ENCODE measurements at places on chromosomes 5 and 9.

GRCh38 chr9:18730241-18730640 is 256.3 kb downstream of the ADAMTSL1 start:
- no peak for DNase-seq

DNA sequence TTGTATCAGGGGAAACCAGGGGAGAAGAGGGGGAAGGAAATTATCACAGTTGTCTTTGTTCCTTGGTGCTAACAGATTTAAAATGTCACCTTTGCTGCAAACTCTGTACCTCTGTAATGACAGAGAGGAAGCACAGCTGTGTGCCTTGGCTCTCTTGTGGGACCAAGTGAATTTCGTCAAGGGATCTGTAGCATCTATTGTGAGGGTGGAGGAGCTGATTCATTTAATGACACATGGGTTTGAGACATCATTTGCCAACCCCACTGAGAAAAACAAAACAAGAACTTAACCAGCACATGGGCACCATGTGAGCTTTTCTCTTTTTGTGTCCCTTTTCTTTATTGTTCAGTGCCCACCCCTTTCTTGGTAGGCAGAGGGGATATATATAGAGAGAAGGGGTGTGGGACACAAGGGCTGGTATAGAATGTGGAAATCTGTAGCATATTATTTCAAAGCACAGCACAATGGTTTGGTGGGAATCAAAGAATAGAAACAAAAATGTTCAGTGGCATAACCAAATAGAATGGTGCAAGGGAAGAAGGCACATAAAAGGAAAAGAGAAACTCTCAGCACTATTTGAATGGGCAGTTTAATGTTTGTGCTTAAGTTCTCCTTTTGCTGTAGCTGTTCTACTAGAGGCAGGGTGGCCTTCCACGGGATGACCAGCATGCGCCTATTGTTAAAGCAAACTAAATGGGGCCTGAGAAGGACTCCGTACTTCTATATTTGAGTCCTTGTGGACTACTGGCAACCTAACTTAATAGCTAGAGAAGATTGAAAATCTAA is 63.3 kb downstream of the LIX1 start:
- no peak for DNase-seq

GRCh38 chr5:131758520-131758900 is 38.3 kb downstream of the FNIP1 start:
- no peak for DNase-seq

GRCh38 chr9:96476013-96476412 is 26.0 kb downstream of the HABP4 start:
- no peak for DNase-seq

GRCh38 chr5:175750511-175750931 is 92.7 kb downstream of the HRH2 start:
- no peak for DNase-seq

GRCh38 chr5:96067894-96068614 is 106.4 kb upstream of the ELL2 start:
- DNase-seq, result peak; percentile 64

- DNase-seq, result no peak
Measured at GRCh38 chr5:126139773-126140172, 283.4 kb upstream of the GRAMD2B start.

- DNase-seq, result no peak
Measured at GRCh38 chr5:160082614-160083500, 36.4 kb downstream of the PWWP2A start.

Measured in LoVo (cell line).